ENCODE measurements at places on chromosomes 4 and X. TPM values are rescaled to one million over a fixed set of nuclear protein-coding genes. Genes with fewer than 3 reads are reported as not detected.

- no peaks in the 10 kb centered on the region for H3K27me3 ChIP-seq
- DNase-seq: no peak
- H3K27ac ChIP-seq: no peak overlapping the region
- no peaks in the 10 kb centered on the region for H3K36me3 ChIP-seq
These were observed 159.8 kb upstream of the JADE1 start for GRCh38 chr4:128649575-128650205.

GRCh38 chrX:133771086-133771646, 214.2 kb downstream of the GPC3 start:
- H3K4me1 ChIP-seq: no peaks in the 10 kb centered on the region
- H3K36me3 ChIP-seq: no peaks in the 10 kb centered on the region
- H3K4me3 ChIP-seq: no peak overlapping the region
- no peak overlapping the region for H3K27ac ChIP-seq
- H3K27me3 ChIP-seq: no peaks in the 10 kb centered on the region

DNA sequence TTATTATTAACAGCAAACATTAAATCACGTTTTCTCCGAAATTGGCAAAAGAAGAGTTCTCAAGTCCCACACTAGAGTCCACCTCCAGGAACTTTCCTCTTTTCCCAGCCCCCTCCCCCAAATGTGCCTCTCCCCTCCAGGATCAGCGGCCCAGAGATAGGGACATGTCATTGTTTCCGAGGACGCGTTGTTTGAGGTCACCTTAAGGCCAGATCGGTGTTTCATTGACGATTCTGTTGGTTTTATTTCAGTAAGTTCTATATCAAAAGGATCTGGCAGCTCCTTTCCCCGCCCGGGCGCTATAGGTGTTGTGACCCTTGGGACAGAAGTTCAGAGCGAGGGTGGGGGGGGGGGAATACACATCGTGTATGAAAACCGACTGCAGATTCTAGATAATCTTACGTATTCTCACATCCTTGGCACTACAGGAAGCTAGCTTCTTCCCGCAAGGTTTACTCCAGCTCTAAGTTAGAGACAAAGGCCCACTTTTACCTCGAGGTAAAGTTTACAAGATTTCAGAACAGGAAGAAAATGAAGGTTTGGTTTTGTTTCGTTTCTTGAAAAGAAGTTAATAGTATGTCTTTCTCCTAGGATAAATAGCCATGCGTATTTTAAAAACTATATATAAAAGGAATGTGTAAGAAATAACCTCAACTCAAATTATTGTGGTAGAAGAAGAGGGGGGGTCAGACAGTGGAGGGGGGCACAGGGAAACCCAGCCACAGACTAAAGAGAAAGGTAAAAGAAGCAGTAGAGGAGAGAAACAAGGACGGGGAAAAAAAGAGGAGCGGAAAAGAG, 739 bp upstream of the MSX1 start:
- H3K4me3 ChIP-seq: peak overlapping the region; percentile 86
- no peak for DNase-seq
- H3K27me3 ChIP-seq: peaks cover 25% of the 10 kb centered on the region
- peaks cover 3% of the 10 kb centered on the region for H3K4me1 ChIP-seq
- no peaks in the 10 kb centered on the region for H3K36me3 ChIP-seq

GPR78 gene
- total RNA-seq: 2.4 TPM

GRCh38 chr4:56662782-56663468, 18.2 kb downstream of the HOPX start:
- H3K4me3 ChIP-seq: no peak overlapping the region
- DNase-seq: no peak
- H3K36me3 ChIP-seq: no peaks in the 10 kb centered on the region
- H3K27me3 ChIP-seq: no peaks in the 10 kb centered on the region
- H3K27ac ChIP-seq: no peak overlapping the region

DNA sequence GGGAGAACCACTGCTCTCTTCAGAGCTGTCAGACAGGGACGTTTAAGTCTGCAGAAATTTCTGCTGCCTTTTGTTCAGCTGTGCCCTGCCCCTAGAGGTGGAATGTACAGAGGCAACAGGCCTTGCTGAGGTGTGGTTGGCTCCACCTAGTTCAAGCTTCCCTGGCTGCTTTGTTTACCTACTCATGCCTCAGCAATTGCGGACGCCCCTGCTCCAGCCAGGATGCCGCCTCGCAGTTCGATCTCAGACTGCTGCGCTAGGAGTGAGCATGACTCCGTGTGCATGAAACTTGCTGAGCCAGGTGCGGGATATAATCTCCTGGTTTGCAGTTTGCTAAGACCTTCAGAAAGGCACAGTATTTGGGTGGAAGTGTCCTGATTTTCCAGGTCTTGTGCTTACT, 70.9 kb downstream of the MAGEB5 start:
- no peak for DNase-seq
- no peak overlapping the region for H3K27ac ChIP-seq
- no peaks in the 10 kb centered on the region for H3K36me3 ChIP-seq
- no peaks in the 10 kb centered on the region for H3K27me3 ChIP-seq
- H3K4me3 ChIP-seq: no peak overlapping the region
- H3K4me1 ChIP-seq: no peaks in the 10 kb centered on the region

DNA sequence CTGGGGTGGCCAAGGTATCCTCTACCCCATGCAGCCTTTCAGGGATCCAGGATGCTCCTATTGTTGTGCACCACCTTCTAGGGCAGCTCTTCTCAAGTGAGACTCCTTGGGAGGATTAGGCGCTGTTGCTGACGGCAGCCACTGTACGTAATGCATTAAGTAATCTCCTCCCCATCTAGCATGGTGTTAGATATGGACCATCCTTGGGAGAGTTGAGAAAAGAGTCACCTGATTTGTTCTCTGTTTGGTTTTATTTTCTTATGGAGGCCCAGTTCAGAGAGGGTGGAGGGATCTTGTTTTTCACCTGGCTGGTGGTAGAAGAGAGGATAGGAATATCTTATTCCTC, 46.4 kb downstream of the GYG2 start:
- H3K36me3 ChIP-seq: no peaks in the 10 kb centered on the region
- no peak overlapping the region for H3K4me3 ChIP-seq
- no peak for DNase-seq
- no peaks in the 10 kb centered on the region for H3K4me1 ChIP-seq
